Caco-2 (cell line): ENCODE measurements at places on chromosomes 2 and 18. TPM values are rescaled to one million over a fixed set of nuclear protein-coding genes. Genes with fewer than 3 reads are reported as not detected.

SLC14A1 gene
- not detected in 2 replicates for total RNA-seq

IL37 gene
- 0.44 TPM in 1 of 2 replicates, not detected in the other for total RNA-seq

ARMC9 gene
- total RNA-seq = 3.3 and 5.2 TPM in 2 replicates

ST8SIA5 gene
- total RNA-seq = not detected in 2 replicates

MBP gene
- total RNA-seq = 7.9 and 11.4 TPM in 2 replicates

AMER3 gene
- total RNA-seq = 0.79 TPM in 2 replicates

COL6A3 gene
- total RNA-seq = 0.73 and 2.1 TPM in 2 replicates

- DNase-seq = no peak
Measured at GRCh38 chr2:55707751-55708150, 14.1 kb upstream of the PNPT1 start.

DNA sequence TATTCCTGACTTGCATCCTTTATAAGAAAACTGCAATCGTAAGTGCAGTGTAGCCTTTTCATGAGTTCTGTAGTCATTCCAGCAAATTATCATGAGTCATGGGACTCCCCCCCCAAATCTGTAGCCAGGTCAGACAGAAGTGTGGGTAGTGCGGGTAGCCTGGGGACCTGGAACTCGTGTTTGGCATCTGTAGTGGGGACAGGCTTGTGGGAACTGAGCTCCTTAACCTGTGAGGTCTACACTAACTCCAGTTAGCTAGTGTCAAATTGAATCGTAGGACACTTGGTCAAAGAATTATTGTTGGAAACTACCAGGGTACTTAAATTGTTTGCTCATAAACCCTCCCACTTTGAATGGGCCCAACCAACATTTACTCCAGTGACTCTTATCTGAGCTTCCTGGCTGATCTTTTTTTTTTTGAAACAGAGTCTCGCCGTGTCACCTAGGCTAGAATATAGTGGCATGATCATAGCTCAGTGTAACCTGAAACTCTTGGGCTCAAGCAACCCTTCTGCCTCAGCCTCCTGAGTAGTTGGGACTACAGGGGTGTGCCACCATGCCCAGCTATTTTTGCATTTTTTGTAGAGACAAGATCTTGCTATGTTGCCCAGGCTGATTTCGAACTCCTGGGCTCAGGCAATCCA is 12.4 kb downstream of the PFN4 start:
- DNase-seq = no peak

DNA sequence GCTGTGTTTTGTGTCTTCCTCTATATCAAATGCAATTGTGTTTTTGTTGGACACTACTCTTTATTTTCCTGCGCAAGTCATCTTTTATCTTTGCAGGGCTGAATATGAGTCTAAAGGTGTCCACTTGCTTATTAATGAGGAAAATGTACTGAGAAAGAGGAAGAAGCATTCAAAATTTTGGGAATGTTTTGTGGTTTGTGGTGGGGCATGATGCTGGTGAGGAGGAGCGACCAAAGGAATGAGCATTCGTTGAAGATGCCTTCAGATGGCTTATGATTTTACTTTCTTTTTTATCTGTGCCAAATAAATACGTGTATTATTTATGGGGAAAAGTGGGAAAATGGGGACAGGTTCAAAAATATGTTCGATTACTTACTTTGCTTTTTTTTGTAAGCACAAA is 63.9 kb upstream of the SMIM21 start:
- DNase-seq = no peak

DNA sequence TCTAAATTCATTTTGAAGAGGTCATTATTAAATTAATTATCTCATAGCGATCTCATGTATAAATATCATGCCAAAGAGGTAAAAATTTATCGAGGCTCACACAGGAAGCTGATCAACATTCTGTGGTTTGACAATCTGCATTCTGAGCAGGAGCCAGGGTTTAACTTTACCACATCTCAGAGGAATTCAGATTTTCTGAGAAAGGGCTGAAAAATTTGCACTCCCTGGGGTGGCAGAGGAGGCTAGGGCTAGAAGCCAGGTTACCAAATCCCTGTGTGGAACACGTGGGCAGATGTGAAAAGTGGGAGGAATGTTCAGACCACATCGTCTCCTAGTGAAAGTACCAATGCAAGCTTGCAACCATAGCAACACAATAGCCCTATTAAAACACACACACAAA is 63.5 kb upstream of the CTLA4 start:
- no peak for DNase-seq

- DNase-seq = no peak
Measured at GRCh38 chr2:43960921-43961320, 34.9 kb downstream of the LRPPRC start.

DNA sequence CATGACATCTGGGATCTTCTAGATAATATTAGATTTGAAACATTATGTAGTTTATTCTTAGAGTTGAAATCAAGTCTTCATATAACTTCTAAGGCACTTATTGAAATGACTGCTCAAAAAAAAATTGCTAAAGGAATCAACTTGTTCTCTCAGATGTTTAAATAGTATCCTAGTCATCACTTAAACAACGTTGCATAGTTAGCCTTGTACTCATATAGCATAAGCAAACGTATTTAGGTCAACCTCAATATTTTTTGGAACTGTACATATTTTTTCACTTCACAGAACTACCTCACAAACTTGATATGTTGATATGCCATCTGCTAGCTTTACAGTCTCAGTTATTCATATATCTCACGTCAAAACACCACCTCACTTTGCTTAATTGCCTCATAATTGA is 47.1 kb upstream of the CREB1 start:
- DNase-seq = no peak

GRCh38 chr2:164705412-164706167 is 84.3 kb upstream of the GRB14 start:
- DNase-seq = no peak

- no peak for DNase-seq
Measured at GRCh38 chr18:80241919-80242777, 5.2 kb downstream of the PARD6G start.

DNA sequence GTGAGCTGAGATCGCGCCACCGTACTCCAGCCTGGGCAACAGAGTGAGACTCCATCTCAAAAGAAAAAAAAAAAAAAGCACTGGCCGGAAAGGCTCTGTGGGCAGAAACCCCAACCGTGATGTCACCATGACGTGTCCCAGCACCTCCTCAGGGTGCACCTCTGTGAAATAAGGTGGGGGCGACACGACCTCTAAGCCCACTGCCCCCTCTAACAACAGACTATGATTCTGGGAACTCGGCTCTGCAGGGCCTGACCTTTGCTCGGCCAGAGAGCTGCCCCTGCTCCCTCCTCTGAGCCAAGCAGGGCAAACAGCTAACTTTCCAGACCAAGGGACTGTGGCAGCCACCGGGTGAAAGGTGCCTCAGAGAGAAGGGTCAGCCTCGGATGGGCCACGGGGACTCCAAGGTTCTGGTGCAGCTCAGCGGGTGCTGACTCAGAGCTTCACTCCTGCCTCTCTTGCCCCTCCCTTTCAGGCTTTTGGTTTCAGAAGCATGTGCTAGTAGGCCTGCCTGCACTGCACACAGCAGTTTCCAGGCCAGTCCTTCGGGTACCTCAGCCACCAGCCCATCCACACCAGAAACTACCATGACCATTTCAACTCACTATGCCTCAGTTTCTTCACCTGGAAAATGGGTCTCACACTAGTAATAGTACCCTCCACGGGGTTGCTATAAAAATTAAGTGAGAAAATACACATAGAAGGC is 8.0 kb downstream of the TMBIM1 start:
- DNase-seq = no peak

DNA sequence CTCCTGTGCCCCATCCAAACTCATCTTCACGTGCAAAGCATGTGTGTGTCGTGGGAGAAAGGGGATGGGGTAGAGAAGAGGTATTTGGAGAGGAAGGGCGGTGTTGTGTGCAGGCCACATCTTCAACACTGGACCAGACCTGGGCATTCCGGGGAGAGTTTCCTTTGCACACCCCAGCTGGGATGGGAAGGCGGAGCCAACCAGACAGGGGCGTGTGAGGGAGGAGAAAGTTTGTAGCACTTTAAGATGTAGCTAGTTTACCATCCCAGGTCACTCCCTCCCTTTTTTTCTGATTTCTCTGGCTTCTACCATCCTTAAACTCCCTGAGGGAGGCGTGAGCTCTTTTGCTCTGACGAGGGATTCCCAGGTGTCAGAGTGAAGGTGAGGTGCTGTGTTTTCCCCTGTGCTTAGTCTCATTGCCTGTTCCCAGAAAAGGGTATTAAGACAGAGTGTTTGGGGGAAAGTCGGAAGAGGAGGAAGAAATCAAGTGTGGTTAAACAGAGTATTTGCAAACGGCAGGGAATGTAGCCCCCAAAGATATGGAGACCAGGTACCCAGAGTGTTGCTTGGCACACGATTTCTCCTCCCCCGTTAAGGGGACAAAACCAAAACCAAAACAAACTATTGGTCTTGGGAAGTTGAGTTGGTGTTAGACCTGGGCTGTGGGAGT is 1.6 kb downstream of the SETBP1 start:
- no peak for DNase-seq

DNA sequence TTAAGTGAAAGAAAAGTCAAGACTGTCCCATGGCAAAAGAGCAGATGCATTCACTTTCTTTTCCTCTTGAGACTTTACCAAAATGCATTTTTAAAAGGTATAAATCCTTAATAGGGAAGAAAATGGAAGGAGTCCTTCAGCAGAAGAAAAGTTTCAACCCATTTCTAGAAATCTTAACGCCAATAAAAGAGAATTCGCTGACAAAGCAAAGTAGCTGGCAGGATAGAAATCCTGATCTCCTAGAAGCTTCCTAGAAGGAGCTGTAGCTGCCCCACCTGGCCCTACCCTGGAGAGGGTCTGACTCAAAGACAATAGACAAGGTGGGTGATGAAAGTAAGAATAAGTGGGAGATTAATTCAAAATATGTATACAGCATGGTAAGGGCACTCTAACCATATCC is 144.9 kb upstream of the PKDCC start:
- no peak for DNase-seq
